CD4-positive, alpha-beta T cell treated with Interleukin-4 for 1 hour (primary cell): ENCODE measurements at places on chromosomes 6 and 20.

GRCh38 chr6:30743099-30744053, 889 bp upstream of the FLOT1 start:
- peak; percentile 38 for DNase-seq

DNA sequence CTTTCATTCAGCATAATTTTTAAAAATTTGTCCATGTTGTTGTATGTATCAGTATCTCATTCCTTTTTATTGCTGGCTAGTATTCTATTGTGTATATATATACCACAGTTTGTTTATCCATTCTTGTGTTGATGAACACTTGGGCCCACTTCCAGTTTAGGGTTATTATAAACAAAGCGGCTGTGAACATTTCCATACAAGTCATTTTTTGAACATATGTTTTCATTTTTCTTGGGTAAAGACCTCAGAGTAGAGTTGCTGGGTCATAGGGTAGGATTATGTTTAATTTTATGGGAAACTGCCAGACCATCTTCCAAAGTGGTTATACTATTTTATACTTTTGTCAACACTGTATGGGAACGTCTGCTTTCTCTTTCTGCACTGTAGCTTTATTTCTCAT, 55.3 kb downstream of the RBM24 start:
- no peak for DNase-seq

- no peak for DNase-seq
Measured at GRCh38 chr6:52144196-52145076, 41.7 kb upstream of the IL17A start.

DNA sequence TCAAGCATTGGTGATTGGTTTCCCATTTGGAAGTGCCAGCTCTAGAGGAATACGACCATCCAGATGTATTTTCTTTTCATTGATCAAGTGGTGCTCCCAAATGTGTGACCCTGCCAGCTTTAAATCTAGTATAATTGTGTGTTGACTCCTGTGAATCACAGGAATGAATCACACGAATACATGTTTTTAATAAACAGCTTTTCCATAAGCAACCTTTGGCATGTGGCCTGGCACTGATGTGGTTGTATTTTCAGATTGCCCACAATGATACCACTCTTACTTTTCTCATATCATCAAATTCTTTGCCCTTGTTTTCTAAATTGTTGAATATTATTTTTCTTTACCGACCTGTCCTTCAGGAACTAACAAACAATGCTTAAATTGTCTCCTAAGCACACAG, 367 bp downstream of the GSTA3 start:
- DNase-seq, result no peak

GRCh38 chr6:163579111-163579879, 164.8 kb downstream of the QKI start:
- no peak for DNase-seq

GRCh38 chr6:2385471-2385983, 140.1 kb upstream of the GMDS start:
- no peak for DNase-seq

- DNase-seq, result no peak
Measured at GRCh38 chr6:105484238-105485161, 81.6 kb upstream of the PREP start.

- no peak for DNase-seq
Measured at GRCh38 chr6:85364344-85364743, 85.5 kb upstream of the NT5E start.

DNA sequence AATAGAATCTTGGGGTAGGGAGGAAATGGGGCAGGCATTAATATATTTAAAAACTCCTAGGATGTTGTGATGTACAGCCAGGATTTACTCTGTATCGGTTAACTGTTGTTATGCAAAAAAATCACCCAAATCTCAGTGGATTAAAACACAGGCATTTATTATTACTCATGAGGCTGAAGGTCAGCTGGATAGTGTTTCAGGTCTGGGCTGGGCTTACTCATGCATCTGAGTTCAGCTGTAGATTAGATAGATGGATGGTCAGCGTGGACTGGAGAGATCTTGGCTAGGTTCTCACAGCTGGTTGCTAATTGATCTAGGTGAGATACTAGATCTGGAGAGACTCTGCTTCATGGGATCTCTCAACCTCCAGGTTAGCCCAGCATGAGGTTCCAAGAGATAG, 131.4 kb downstream of the BTBD3 start:
- no peak for DNase-seq

- DNase-seq, result no peak
Measured at GRCh38 chr6:129866256-129866655, 5.1 kb upstream of the TMEM244 start.

DNA sequence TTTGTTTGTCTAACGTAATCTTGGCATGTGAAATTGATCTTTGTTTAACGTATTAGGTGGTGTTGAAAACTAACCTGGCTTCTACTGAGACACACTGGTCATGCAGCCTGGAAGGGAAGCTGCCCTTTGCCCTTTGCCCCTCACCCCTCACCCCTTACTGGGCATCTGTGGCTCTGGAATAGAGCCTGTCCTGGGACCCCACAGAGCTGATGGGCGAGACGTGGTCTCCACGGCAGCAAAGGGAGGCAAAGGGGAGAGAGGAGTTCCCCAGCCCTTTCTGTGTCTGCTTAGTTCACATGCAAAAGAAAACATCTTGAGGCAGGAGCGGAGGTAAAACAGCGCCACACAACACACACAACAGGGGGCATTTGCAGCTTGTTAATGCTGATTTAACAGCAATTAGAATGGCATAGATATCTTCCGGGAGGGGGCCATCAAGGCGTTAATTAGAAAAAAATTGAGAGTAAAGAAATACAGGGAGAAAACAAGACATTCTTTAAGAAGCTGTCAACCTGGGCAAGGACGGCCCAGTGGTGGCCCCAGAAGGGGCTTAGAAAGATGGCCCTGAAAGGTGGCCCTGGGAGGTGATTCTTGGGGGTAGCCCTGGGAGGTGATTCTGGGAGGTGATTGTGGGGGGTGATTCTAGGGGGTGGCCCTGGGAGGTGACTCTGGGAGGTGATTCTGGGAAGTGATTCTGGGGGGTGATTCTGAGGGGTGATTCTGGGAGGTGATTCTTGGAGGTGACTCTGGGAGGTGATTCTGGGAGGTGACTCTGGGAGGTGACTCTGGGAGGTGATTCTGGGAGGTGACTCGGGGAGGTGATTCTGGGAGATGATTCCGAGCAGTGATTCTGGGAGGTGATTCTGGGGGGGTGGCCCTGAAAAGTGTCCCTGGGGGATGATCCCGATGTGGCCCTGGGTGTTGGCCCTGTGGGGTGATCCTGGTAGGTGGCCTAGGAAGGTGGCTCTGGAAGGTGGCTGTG, 44.5 kb upstream of the DACT2 start:
- DNase-seq, result no peak

DNA sequence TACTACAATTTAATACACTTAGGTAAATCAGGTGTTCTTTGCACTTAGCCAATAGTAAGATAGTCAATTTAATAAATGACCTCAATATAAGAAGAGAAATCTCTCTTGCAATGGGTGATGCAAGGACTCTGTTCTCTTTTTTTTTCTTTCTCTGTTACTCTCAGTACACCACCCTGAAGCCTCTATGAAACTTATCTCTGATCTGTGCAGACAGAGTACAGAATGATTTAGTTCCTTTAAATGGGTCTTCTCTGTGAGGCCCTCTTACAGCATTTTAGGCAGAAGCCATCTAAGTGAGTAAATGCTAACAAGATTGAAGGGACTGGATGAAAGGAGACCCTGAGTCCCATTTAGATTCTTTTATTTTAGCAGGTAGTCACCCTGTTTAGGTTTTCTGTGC, 312.8 kb downstream of the RFPL4B start:
- DNase-seq, result no peak

- no peak for DNase-seq
Measured at GRCh38 chr20:33640287-33640686, 21.8 kb upstream of the C20orf144 start.

DNA sequence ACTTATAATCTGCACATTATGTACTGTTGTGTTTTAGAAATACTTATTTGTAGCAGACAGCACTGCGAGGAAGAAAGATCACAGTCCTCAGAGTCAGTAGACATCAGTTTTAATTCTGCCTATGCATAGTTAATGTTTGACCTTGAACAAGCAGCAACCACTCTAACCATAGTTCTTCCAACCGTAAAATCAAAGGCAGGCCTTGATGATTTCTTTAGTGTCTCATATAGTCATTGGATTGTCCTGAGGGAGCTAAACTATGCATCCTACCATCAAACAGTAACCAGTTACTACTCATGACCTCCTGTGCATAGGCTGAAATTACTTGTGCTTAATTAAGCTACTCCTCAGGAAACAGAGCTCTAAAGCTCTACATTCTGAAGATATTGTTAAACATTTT, 294.8 kb upstream of the STXBP5 start:
- DNase-seq, result no peak

GRCh38 chr6:69105288-69105687, 470.2 kb downstream of the ADGRB3 start:
- no peak for DNase-seq

- DNase-seq, result no peak
Measured at GRCh38 chr6:24480705-24481104, 8.7 kb downstream of the GPLD1 start.

- no peak for DNase-seq
Measured at GRCh38 chr6:28618898-28619555, 93.3 kb downstream of the GPX5 start.

DNA sequence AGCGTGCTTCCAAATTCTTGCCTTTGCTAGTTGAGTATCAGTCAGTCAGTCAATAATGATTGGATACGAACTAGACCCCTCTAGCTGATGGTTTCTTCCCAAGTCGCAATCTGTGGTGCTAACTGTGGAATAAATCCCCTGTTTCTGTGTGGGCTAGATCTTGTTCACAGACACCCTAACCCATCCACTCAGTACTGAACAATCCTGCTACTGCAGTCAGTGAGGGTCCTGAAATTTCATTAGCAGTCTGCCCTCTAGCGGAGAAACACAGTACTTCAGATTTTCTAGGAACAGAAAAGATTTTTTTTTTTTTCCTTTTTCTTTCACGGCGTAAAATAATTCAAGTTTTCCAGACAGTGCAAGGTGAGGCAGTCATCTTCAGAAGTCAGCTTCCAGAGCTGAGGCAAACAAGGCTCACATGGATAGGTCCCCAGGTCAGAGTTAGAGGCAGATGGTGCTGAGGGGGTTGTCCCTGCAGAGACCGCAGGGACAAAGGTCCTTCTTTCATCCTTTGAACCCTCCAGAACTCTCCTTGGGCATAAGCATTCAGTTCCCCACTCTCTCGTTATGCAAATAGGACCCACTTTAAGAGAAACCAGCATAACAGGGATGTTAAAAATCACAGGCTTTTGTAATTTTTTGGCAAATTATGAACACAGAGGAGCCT, 119.6 kb downstream of the SCML4 start:
- no peak for DNase-seq

GRCh38 chr6:116382587-116382986, 11.8 kb downstream of the DSE start:
- no peak for DNase-seq

DNA sequence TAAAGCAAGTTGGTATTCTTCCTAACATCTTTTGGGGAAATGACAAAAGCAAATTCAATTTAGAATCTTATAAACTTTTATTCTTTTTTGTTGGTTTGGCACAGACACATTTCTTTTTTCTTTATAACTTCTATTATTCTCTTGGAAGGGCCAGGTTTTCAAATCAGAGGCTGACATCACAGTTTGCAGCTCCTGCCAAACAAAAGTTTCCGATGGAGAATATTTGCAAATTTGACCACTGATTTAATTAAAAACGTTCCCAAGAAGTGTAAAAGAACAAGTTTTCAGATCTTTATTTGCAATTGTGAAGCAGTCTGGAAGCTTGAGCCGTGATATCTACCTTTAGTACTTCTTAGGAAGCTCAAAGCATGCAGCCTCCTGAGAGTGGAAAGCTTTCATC, 53.8 kb upstream of the CD83 start:
- no peak for DNase-seq

- DNase-seq, result no peak
Measured at GRCh38 chr6:129677620-129678325, 32.2 kb downstream of the ARHGAP18 start.

DNA sequence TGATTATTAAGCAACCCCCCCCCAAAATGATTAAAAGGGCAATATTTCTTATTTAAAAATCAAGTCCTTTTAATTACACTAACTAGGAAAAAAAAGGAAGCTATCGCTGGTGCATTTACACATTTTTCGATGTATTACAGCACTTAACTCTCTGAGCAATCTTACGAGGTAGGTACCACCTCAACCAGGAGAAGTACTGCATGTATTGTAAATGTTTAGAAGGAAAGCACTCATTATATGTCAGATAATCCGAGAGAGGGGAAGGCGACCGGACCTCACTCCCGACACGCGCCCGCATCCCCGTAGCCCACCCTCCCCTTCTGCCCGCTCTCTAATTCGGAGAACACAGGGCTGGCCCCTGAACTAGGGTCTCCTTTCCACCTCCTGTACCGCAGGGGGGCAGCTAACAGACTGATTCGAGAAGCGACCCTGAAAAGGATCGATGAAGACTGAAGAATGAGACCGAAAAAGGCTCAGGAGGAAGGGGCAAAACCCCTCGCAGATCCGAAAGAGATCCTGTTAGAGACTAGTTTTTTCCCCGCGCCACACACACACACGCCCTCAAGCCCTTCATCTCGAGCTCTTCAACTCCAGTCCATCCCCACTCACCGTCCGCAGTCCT, 337 bp downstream of the ESF1 start:
- DNase-seq, result no peak

GRCh38 chr6:111274593-111275217, 187.4 kb downstream of the SLC16A10 start:
- no peak for DNase-seq

DNA sequence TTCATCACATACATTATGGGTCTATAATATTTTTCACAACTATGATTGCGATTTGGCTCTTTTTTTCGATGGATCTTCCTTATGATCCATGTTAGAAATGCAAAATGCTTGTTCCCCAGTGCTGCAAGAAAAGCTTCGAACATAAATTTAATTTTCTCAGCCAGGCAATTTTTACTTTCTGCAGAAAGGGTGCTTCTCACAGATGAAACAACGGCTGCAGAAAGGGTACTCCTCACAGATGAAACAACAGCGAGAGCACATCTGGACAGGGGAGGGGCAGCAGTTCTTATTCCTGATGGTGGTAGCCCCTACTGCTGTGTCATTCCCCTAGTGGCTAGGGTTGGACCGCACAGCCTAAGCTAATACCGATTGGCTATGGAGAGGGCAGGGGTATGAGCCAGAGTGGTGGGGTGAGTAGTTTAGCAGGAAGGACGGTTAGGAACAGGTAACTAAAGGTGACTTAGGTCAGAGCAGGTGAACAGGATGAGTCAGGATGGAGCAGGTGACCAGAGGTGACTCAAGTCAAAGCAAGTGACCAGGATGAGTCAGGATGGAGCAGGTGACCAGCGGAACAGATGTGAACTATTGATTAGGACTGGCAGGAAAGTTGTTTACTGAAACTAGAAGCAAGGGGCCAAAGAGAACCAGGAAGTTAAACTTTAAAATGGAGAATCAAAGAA, 13.4 kb upstream of the TREML4 start:
- no peak for DNase-seq

GRCh38 chr6:105135056-105135455, 44.8 kb downstream of the POPDC3 start:
- DNase-seq, result no peak

GRCh38 chr6:161422710-161423680, 149.1 kb upstream of the AGPAT4 start:
- no peak for DNase-seq

- DNase-seq, result no peak
Measured at GRCh38 chr6:63635215-63635587, 401 bp upstream of the PHF3 start.

GRCh38 chr6:4661391-4661790, 114.8 kb upstream of the CDYL start:
- no peak for DNase-seq
